ENCODE measurements at places on chromosomes 2 and 18.

DNA sequence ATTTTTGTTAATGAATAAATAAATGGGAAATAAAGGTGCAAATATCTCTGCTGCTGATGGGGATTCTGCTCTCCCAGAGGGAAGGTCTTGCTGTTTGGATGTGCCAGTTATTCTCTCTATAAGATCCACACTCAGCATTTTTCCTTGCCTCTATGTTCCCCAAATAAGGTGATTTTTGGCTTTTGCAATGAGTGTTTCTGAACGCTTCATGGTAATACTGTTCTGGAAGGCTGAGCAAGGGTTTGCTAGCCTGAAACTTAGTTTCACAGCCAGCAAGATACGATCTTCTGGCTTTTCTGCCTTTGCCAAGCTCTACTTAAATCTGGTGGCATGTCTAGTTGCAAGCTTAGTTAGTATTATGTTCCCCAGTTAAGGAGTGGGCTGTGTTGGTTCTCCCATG, 114.6 kb downstream of the LPIN1 start:
- DNase-seq: no peak

- DNase-seq: no peak
Measured at GRCh38 chr2:206328974-206329373, 54.5 kb downstream of the ZDBF2 start.

GRCh38 chr18:53991805-53992204, 232.7 kb downstream of the MBD2 start:
- no peak for DNase-seq

- no peak for DNase-seq
Measured at GRCh38 chr18:58180172-58180571, 136.1 kb downstream of the NEDD4L start.

GRCh38 chr18:36083729-36084128, 16.4 kb upstream of the RPRD1A start:
- no peak for DNase-seq

DNA sequence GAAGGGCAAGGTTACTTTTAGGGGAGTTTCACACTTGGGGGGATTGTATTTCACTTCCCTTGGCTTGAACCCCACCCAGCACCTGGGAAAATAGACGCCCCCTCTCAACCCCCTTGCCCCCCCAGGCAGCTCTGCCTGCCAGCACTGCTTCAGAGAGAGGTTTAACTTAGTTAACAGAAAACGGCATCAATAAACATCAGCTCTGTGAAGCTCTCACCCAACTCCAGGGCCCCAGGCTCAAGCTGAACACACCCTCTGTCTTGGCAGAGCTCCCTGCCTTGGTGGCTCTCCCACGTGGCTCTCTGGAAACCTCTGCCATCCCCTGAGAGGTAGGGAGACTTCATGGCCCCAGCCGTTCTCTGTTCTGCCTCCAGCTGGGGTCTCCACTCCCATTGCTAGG, 244.1 kb downstream of the ACKR3 start:
- no peak for DNase-seq

DNA sequence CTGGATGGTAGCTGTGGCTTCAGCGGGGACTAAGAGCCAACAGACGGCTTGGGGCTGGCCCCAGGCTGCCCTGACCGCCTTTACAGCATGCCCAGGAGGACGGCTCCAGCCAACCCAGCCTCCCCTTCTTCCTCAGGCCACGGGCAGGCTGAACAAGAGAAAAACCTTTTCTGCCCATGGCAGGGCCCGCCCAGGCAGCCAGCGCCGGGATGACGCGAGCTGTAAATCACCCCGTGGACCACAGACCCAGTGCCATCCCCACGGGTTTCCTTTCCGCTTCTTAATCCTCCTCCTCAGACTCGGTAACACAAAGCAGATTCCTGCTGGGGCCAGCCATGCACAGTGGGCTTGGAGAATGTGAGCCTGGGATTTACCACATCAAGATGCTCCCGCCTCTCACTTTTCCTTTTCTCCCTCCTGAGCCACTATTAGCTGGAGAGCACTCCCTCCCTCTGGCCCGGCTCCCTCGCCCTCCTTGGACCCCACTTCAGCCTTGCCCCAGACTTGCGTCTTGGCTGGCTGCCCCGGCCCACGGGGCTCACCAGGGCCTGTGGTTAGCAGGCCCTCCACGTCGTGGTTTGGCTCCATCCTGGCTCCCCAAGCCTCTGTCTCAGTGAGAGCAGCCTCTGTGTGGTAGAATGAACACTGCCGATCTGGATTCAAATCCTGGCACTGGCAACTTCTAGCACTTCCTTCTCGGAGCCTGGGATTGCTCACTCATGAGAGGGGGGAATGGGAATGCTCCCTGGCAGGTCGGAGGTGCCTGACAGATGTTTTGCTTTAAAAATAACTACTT, 31.4 kb downstream of the ATOH8 start:
- peak; percentile 95 for DNase-seq

DNA sequence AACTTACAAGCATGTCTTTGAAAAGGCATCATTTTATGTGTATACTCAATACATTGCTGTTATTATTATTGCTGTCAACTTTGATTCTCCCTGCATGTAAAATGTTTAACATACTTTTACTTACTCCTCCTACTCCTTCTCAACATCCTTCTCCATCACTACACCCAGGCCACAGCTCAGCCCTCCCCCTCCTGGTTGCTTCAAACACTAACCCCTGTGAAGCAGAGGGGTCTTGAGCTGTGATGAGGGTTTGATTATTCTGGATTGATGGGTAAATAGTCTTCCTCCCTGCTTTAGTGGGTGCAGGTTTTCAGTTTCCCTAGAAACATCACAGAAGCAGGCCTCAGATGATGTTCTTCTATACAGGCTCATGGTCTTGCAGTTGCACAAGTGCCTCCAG, 221.0 kb downstream of the OSR1 start:
- DNase-seq: no peak
